ENCODE measurements at places on chromosomes 7 and 10.

GRCh38 chr10:71427246-71427645 is 30.5 kb downstream of the CDH23 start:
- DNase-seq = no peak

DNA sequence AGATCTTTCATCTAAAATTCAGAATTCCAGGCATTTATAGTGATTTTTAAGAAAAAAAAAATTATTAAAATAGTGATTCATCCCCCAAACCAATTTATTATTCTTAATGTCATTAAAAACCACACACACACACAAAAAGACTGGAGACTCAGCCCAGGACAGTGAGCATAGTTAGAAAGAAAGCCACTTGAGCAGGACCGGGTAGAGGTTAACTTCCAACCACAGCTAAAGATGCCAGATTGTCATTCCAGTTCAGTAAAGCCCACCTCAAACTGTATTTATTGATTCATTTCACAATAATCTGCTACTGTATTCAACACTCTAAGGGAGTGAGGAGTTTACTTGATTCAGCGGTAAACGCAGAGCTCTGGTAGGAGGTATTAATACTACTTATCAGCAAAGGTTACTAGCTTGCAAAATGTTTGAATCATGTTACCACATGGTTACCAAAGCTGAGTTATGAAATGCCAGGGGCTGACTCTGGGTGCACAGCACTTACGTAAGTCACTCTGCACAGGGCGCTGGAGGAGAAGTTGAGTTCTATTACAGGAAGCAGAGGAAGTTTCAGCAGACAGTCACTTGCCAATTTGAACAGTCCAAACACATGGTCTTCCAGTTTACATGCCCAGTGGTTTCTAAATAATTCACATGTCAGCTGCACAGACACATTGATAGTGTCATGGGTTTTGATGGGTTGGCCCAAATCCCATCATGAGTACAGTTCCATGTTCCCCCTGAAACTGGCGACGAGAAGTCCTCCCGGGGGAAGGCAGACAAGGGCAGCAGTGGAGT is 64.6 kb downstream of the KLF6 start:
- peak; percentile 51 for DNase-seq

DNA sequence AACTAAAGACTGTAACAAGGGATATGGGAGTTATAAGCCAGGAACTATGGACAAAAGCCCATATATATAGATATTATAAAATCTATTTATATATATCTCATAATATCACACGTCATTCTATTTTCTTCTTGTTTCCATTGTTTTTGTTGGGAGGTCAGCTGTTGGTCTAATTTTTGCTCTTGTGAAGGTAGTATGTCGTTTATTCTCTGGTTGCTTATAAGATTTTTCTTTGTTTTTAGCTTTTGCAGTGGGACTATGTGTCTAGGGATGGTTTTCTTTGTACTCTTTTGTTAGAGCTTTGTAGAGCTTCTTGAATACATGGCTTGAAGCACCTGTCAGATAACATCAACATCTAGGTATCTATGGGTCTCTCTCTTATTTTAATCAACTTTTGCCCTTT is 14.0 kb downstream of the ARL4A start:
- no peak for DNase-seq

DNA sequence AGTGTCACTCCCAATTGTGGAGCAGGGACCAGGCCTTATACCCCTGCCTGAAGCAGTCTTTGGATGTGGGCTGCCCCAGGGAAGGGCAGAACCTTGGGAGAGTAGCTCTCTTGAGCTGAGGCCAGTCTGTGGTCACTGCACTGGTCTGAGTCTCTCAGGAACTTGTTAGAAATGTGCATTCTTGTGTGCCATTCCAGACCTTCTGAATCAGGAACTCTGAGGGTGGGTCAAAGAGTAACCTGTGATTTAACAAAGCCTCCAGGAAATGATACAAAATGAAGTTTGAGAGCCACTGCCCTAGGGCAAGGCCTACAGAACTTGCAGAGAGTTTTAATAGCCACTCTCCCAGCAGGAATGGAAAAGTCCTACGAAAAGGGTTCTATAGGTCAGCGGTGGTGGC is 68.1 kb downstream of the LYZL1 start:
- peak; percentile 63 for DNase-seq

- no peak for DNase-seq
These were observed 285.0 kb downstream of the MALRD1 start for GRCh38 chr10:19333631-19334030.

DNA sequence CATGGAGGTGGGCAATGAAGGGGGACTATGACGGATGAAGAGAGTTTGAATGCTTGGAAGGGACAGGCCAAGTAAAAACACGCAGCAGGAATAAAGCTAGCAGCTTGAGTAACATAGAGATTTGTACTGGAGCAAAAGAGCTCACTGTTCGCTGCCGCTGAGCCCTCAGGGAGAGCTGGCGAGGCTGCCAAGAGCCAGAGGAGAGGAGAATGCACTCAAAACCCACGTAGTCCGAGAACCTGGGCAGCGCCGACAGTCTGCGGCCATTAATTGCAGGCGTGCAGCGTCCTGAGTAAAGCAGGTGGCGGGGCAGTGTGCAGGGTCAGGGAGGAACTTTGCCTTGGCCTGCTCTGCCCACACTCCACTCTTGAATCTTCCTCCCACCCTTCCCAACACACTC is 68.2 kb downstream of the SLC37A3 start:
- DNase-seq = no peak

GRCh38 chr10:32556783-32557395 is 110.9 kb downstream of the CCDC7 start:
- no peak for DNase-seq

DNA sequence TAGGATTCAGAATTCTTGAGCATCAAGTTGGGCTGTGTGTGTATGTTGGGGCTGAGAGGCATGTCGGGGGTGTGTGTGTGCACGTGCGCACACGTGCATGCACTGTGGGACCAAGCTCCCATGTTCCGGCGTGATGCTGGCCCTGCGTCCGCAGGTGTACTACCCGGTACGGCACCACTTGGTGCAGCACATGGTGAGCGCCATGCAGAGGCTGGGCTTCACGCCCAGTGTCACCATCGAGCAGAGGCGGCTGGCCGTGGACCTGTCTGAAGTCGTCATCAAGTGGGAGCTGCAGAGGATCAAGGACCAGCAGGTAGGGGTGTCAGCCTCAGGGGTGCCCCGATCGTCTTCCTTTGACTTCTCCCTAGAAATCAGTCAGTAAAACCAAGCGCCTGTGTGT is 77.7 kb downstream of the TRRAP start:
- DNase-seq = no peak

GRCh38 chr7:36285276-36285675 is 104.4 kb upstream of the ANLN start:
- no peak for DNase-seq

GRCh38 chr10:61751599-61751998 is 88.9 kb downstream of the CABCOCO1 start:
- no peak for DNase-seq

DNA sequence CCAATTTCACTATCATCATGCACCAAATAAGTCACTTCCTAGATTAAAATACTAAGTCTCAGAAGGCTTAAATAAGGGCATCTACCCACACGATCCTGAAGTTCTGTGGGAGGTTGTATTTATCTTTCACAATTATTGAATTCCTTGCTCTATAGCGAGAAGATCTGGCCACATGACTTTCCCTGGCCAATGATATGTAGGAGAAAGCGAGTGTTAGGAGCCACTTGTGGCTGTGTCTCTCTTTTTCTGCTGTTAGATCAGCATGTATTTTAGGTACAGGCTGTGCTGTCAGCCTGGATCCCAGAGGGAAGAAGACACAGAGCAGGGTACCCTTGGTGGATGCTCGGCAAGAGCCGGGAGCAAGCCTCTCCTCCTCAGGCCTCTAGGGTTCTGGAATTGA is 131.3 kb upstream of the DPP6 start:
- DNase-seq = no peak

DNA sequence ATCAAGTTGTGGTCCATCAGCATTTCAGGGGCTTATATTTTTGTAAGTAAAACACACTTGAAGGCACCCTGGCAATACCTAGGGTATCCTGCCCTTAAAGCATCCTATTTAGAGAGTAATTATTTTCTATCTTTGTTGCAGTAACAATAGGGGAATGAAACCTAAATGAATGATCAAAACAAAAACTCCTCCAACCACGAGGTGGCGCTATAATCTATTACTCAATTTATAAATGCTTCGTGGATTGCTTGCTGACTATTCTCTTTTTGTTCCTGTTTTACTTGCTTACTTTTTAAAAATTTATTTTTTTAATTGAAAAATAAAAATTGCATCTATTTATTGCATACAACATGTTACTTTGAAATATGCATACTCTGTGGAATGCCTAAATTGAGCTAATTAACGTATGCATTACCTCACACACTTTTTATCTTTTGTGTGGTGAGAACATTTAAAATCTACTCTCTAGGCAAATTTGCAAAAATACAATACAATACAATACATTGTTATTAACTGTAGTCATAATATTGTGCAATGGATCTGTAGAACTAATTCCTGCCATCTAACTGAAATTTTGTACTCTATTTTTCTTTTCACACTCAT is 147.7 kb upstream of the BMPER start:
- peak; percentile 61 for DNase-seq

GRCh38 chr7:69818636-69819332 is 220.5 kb downstream of the AUTS2 start:
- DNase-seq = no peak

GRCh38 chr10:5945561-5946418 is 31.6 kb downstream of the IL15RA start:
- peak; percentile 93 for DNase-seq

DNA sequence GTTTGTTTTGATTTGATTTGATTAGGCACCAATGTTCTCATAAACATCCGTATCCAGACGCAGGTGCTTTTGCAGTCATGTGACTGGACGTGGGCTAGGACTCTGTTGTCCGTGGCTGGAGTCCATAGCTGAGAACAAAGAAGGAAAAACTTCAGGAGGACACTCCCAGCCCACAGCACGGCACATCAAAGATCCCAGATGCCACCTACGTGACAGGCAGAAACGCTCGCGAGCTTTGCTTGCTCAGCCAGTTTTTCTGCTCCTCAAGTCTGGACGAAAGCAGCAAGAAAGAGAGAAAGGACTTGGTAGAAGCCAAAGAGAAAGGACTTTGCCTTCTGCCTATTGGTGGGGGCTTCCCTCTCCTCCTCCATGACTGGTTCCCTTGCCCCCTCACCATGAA is 6.9 kb upstream of the ZKSCAN1 start:
- no peak for DNase-seq

DNA sequence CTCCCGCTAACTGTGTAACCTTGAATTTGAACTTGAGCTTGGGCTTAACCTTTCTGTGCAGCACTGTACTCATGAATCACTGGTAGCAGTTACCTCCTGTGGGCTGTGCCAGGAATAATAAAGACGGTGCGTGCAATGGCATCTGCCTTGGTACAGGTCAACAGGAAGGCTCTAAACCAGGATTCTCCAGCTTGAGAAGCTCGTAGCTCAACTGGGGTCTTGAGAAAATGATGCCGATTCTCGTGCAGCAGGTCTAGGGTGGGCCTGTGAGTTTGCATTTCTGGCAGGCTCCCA is 112.5 kb upstream of the ANLN start:
- DNase-seq = no peak

- DNase-seq = no peak
These were observed 13.2 kb downstream of the SHOC2 start for GRCh38 chr10:110932505-110933180.

DNA sequence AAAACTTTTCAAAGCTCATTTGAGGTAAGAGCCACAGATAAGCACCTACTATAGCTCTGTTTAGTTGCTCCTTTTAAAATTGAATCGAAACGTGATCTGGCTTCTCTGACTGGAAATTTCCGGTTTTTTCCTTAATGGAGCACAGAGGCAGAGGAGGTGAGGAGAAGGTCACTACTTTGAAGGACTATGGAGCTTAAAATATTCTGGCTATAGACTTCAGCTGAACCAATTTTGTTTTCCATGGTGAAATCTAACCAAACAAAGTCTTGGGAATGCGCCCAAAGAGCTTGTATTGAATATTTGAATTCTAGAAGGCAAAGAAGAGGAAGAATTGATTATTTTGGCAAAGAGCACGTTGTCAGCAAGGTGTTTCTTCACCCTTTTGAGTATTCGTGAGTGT is 711.1 kb downstream of the SUGCT start:
- no peak for DNase-seq

Measured in EL (cell line).